Smooth muscle cell of the brain vasculature (primary cell): ENCODE measurements at places on chromosomes 12 and 14.

- no peak for DNase-seq
Measured at GRCh38 chr14:72688990-72689671, 204.8 kb downstream of the DPF3 start.

DNA sequence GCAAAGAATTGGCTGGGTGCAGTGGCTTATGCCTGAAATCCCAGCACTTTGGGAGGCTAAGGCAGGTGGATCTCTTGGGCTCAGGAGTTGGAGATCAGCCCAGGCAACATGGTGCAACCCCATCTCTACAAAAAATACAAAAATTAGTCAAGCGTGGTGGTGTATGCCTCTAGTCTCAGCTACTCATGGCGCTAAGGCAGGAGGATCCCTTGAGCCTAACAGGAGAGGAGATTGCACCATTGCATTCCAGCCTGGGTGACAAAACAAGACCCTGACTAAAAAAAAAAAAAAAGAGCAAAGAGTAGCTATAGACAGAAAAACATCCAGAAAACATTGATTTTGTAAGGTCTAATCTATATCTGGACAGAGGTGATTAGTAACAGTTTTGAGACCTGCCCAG, 25.0 kb downstream of the KIF21A start:
- no peak for DNase-seq

GRCh38 chr12:94704452-94705306, 54.3 kb upstream of the TMCC3 start:
- peak; percentile 80 for DNase-seq

GRCh38 chr12:69240631-69240995, 1.2 kb downstream of the CPSF6 start:
- DNase-seq, result no peak

GRCh38 chr14:20803223-20803622, 579 bp upstream of the RNASE1 start:
- DNase-seq, result no peak

DNA sequence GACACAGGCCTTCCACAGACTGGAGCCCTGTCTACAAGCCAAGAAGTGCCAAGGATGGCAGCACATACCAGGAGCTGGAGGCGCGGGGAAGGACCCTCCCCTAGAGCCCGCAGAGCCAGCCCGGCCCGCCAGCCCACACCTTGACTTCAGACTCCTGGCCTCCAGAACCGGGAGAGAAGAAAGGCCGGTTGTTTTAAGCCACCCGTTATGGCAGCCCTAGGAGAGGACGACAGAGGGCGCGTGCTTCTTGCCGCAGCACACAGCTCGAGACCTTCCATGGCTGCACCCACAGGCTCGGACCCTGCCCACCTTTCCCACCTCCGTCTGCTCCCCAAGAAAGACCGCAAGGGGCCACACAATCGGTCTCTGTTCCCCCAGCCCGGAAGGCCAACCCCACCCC, 53.7 kb downstream of the RNF34 start:
- DNase-seq, result no peak

GRCh38 chr12:85644508-85644907, 191.7 kb downstream of the RASSF9 start:
- no peak for DNase-seq

- no peak for DNase-seq
Measured at GRCh38 chr14:65620195-65620594, 207.7 kb downstream of the FUT8 start.

DNA sequence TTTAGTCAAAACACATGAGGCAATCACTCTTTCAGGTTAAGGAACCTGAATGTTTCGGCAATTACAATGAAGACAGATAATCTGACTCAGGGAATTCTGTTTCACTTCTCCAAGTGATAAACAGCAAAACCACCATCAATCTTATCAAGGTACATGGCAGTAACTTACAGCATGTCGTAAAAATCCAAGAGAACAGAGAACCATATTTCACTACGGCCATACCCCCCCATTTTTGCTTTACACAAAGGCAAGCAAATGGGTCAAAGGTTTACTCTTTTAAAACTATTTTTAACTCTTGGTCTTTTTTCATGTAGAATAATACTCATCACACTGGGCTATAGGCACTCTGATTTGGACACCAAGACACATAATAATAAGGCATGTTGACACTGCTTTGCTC, 102.4 kb downstream of the PPM1H start:
- DNase-seq, result no peak

- no peak for DNase-seq
Measured at GRCh38 chr14:60250257-60251035, 1.4 kb downstream of the PPM1A start.

GRCh38 chr12:52498946-52499345, 5.9 kb upstream of the KRT6A start:
- no peak for DNase-seq

DNA sequence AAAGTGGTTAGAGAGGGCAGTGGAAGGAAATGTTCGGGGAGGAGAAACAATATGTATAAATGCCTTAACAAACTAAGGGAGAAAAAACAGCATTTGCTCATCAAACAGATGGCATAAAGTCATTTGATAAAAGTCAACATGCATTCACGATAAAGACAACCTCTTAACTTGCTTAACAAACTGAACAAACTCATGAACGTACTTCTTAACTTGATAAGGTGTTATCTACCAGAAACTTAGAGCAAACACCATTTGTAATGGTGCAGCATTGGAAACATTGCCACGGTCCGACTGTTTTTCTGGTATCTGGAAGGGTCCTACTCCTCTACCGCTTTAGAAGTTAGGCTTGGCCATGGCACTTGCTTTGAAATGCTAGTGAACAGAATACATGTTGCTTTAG, 4.2 kb upstream of the RPS6KL1 start:
- no peak for DNase-seq
